ENCODE measurements at places on chromosomes 1 and 21. TPM values are rescaled to one million over a fixed set of nuclear protein-coding genes. Genes with fewer than 3 reads are reported as not detected.

DNA sequence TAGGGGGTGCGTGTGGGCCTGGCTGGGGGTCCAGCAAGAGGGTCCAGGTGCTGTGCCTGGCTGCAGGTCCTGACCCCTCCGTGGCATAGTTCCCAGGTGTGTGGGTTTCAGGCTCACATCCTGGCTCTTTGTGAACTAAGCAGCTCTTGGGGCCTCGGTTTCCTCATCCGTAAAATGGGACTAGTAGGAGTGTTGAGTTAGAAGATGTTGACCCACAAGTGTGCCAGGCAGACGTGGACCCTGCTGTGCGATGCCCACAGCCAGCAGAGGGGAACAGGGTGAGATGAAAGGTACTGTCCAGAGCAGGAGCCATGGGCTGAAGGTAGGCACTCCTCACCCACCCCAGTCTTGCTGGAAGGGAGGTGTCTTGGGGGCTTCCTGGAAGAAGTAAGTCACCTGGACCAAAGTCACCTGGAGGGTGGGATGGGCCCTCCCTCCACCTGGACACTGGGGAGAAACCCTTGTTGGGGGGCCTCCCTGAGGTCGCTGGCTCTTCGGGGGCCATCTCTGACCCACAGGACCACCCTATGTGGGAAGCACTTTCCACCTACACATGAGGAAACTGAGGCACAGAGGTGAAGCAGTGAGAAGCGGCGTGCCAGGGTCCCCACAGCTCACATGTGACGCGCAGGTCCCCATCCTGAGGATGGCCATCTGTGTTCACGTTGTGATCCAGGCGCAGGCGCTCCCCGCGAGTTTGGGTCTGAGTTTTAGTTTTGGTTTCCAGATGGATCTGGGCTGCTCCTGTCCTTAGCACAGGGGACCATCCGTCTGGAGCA lies 1.4 kb downstream of the ARHGEF16 start:
- no peak for DNase-seq
- peaks cover 20% of the 10 kb centered on the region for H3K4me1 ChIP-seq
- H3K27ac ChIP-seq: peak overlapping the region; percentile 49
- H3K4me3 ChIP-seq: peak overlapping the region; percentile 84
- H3K36me3 ChIP-seq: no peaks in the 10 kb centered on the region

DNA sequence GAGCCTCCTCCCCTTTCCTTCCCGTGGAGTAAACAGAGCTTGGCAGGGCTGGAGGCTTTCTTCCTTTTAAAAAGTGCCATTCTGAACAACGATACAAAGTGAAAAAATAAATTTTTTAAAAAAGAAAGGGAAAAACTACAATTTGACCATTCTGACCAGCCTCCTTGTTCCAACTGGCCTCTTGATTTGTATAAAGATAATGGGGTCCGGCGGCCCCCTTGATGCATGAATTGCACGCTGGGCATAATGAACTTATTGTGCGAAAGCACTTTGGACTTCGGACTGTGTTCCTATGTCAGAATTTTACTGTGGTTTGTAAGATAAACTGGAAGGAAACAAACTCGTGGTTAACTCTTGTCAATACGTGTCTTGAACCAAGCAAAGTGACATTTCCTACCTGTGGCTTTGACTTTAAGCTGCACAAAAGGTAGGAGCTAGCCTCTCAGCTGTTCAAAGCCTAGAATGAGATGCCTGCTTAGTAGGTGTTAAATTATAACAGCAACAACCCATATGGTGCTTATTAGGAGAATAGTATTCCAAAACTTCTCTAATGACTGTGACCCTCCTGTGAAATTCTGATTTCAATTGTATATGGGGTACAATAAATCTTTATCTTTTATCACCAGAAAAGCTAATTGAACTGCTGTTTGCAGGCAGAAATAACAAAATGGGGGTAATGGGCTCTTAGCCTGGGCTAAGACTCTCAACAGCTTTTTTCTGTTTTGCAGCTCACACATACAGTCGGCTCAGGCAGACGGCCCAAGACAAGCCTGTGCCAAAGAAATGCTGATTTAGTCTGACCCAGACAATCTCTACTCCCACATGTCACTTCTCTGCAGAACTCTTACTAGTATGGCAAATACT lies 9.3 kb downstream of the IRF2BP2 start:
- H3K36me3 ChIP-seq: peaks cover 17% of the 10 kb centered on the region
- H3K4me3 ChIP-seq: peak overlapping the region; percentile 67
- peaks cover 42% of the 10 kb centered on the region for H3K4me1 ChIP-seq

DNA sequence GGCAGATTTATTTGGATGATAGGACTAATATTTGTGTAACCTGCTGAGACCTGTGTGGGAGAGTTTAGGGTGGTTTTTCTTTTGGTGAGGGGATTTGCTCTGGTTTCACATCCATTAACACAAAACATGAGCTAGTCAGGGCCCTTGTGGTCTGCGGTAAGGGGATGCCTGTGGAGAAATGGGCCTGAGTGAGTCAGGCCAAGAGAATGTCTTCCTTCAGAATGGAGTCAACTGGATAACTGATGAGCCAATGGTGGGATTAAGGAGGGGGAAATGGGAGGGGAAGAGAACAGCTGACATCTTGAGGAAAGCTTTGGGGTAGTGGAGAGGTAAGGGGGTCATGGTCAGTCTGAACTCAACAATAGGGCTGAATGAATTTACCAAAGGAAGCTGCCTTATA lies 13.9 kb downstream of the WNT2B start:
- no peak overlapping the region for H3K4me3 ChIP-seq
- H3K36me3 ChIP-seq: peaks cover 5% of the 10 kb centered on the region
- no peaks in the 10 kb centered on the region for H3K27me3 ChIP-seq
- no peak for DNase-seq

GRCh38 chr1:7250176-7250575 lies 464.9 kb downstream of the CAMTA1 start:
- H3K27ac ChIP-seq: no peak overlapping the region
- H3K4me1 ChIP-seq: peaks cover 6% of the 10 kb centered on the region
- peaks cover 6% of the 10 kb centered on the region for H3K27me3 ChIP-seq
- DNase-seq: no peak

DNA sequence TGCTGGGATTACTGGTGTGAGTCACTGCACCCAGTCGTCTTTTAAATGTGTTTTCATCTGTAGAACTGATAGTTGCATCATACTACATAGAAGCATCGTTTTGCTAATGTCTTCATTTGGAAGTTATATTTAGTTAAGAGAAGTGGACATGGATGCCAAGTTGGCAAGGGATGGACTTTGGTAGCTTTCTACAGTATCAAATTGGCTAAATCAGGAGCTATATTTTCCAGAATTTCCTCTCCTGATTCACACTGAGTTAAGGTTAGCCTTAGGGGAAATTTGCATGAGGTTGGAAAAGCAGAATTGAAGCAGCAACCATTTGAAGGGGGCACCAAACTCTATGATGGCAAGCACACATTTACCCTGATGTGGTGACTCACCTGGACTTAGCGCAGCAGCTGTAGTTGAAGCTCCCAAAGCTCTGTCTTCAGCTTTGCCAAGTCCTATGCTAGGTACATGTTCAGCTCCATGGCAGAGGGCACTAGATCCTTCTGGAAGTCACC lies 43.9 kb downstream of the DUSP10 start:
- H3K27me3 ChIP-seq: no peaks in the 10 kb centered on the region
- H3K4me1 ChIP-seq: no peaks in the 10 kb centered on the region
- peaks cover 11% of the 10 kb centered on the region for H3K36me3 ChIP-seq
- H3K4me3 ChIP-seq: no peak overlapping the region

GRCh38 chr1:246591047-246591446 lies 24.8 kb downstream of the CNST start:
- DNase-seq: no peak
- peaks cover 22% of the 10 kb centered on the region for H3K36me3 ChIP-seq
- H3K27ac ChIP-seq: no peak overlapping the region
- H3K27me3 ChIP-seq: no peaks in the 10 kb centered on the region

DNA sequence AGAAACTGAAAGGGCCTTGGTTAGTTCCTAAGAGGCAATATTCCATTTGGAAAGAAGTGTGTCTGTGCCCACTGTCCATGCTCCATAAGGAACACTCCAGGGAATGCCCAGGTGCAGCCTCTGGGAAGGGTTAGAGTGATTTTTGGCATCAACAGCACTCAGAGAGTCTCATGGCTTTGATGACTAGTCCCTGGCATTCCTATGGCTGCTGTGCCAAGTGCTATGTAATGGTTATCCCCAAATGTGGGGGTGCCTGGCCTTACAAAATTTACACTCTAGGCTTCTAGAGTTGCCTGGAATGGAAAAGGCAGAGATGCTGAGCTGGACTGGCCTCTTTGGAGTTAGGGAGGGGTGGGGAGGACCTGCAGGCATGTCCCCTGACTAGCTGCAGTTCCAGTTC lies 75.0 kb upstream of the BCAR3 start:
- H3K4me3 ChIP-seq: no peak overlapping the region
- H3K27ac ChIP-seq: no peak overlapping the region
- H3K36me3 ChIP-seq: no peaks in the 10 kb centered on the region
- peaks cover 10% of the 10 kb centered on the region for H3K27me3 ChIP-seq
- no peak for DNase-seq
- H3K4me1 ChIP-seq: no peaks in the 10 kb centered on the region

GRCh38 chr1:54800899-54801759 lies at the start of gene TTC22:
TSS of gene TTC22 (minus strand) at chr1:54801323. CDS start at chr1:54801163, 160 bp downstream.
- H3K4me3 ChIP-seq: peak within 1 kb of the TSS; percentile 37
- no peaks in the 10 kb centered on the region for H3K4me1 ChIP-seq
- peaks cover 26% of the 10 kb centered on the region for H3K27me3 ChIP-seq
- no peak within 1 kb of the TSS for H3K27ac ChIP-seq
- no peaks in the 10 kb centered on the region for H3K36me3 ChIP-seq

GRCh38 chr1:119953266-119953998 lies 57.1 kb upstream of the ADAM30 start:
- DNase-seq: no peak
- no peaks in the 10 kb centered on the region for H3K27me3 ChIP-seq
- H3K4me1 ChIP-seq: no peaks in the 10 kb centered on the region
- H3K36me3 ChIP-seq: peaks cover 9% of the 10 kb centered on the region
- H3K4me3 ChIP-seq: no peak overlapping the region
- H3K27ac ChIP-seq: no peak overlapping the region

- H3K27me3 ChIP-seq: peaks cover 96% of the 10 kb centered on the region
- DNase-seq: no peak
- H3K36me3 ChIP-seq: no peaks in the 10 kb centered on the region
- no peak overlapping the region for H3K4me3 ChIP-seq
- H3K4me1 ChIP-seq: peaks cover 2% of the 10 kb centered on the region
- no peak overlapping the region for H3K27ac ChIP-seq
Measured at GRCh38 chr1:156420205-156421061, 51.4 kb downstream of the RHBG start.

DNA sequence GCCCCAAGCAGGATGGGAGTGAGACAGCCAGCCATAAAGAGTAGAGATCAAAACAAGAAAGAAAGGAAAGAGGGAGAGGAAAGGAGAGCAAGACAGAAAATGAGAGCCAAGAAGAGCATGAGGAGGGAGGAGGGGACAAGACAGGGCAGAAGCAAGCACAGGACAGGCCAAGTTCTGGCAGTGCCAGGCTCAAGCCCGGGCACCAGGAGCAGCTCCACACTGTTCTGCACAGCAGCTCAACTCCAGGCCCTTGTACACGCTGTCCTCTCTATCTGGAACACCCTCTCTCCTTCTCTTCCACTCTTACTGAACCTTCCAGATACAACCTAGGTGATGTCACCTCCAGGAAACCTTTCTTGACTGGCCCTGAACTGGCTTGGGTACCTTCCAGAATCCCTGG lies 11.7 kb downstream of the IFFO2 start:
- H3K27me3 ChIP-seq: no peaks in the 10 kb centered on the region
- H3K4me3 ChIP-seq: no peak overlapping the region
- no peaks in the 10 kb centered on the region for H3K36me3 ChIP-seq

GRCh38 chr1:207867136-207868109 lies 43.5 kb downstream of the CD34 start:
- H3K36me3 ChIP-seq: peaks cover 3% of the 10 kb centered on the region
- H3K4me1 ChIP-seq: peaks cover 6% of the 10 kb centered on the region
- H3K27me3 ChIP-seq: peaks cover 12% of the 10 kb centered on the region
- no peak overlapping the region for H3K27ac ChIP-seq
- H3K4me3 ChIP-seq: peak overlapping the region; percentile 75
- no peak for DNase-seq

- no peak overlapping the region for H3K4me3 ChIP-seq
- H3K4me1 ChIP-seq: peaks cover 8% of the 10 kb centered on the region
- peaks cover 3% of the 10 kb centered on the region for H3K36me3 ChIP-seq
- peaks cover 5% of the 10 kb centered on the region for H3K27me3 ChIP-seq
- DNase-seq: no peak
Measured at GRCh38 chr1:173093691-173094445, 43.1 kb upstream of the TNFSF18 start.

DNA sequence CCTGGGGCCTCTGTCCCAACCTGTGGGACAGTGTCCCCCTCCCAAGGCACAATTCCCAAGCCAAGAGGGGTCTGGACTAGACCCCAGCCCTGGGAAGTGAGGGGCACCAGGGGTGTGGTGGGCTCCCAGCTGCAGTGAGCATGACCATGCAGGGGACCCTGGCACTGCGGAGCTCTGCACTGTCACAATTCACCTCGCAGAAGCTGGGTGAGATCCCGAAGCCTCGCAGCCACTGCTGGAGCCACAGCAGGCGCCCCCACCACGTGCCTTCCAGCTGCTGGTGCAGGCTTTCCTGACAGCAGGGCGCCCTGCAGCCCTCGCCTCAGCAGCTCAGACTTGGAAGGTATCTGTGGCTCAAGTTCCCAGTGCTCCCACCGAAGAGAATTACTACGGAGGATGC lies 10.0 kb upstream of the SRARP start:
- peaks cover 9% of the 10 kb centered on the region for H3K27me3 ChIP-seq
- no peaks in the 10 kb centered on the region for H3K4me1 ChIP-seq
- H3K36me3 ChIP-seq: no peaks in the 10 kb centered on the region
- H3K4me3 ChIP-seq: no peak overlapping the region

DNA sequence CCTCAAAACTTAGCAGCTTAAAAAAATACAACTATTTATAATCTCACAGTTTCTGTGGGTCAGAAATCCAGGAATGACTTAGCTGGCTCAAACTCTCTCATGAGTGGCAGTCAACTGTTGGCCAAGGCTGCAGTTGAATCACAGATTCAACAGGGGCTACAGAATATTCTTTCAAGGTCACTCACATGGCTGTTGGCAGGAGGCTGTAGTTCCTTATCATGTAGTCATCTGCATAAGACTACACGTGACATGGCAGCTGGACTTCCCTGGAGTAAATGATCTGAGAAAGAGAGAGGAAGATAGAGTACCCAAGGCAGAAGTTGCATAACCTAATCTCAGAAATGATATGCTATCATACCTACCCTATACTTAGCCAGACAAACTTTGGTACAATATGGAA lies 75.2 kb upstream of the TSPAN2 start:
- no peaks in the 10 kb centered on the region for H3K36me3 ChIP-seq
- no peaks in the 10 kb centered on the region for H3K27me3 ChIP-seq
- DNase-seq: no peak
- no peak overlapping the region for H3K4me3 ChIP-seq
- H3K4me1 ChIP-seq: no peaks in the 10 kb centered on the region

- no peak overlapping the region for H3K4me3 ChIP-seq
- peaks cover 83% of the 10 kb centered on the region for H3K27me3 ChIP-seq
- no peaks in the 10 kb centered on the region for H3K36me3 ChIP-seq
- no peak overlapping the region for H3K27ac ChIP-seq
- H3K4me1 ChIP-seq: peaks cover 19% of the 10 kb centered on the region
- no peak for DNase-seq
Measured at GRCh38 chr1:159851407-159851806, 11.1 kb downstream of the VSIG8 start.

The SERTAD4 gene
- 1.1 TPM for total RNA-seq

The C4BPA gene
- not detected for total RNA-seq

The MYOM3 gene
- total RNA-seq: 0.62 TPM

The NCMAP gene
- 1.7 TPM for total RNA-seq

The ANKRD13C gene
- 19.6 TPM for total RNA-seq

The PI4KB gene
- 52.1 TPM for total RNA-seq

The CCDC27 gene
- total RNA-seq: not detected

The KRTAP7-1 gene
- total RNA-seq: not detected

The SHISAL2A gene
- 0.38 TPM for total RNA-seq

The IFI44L gene
- total RNA-seq: not detected

The ZBTB8A gene
- total RNA-seq: 8.9 TPM

The AMY2A gene
- not detected for total RNA-seq
